Activated naive CD4-positive, alpha-beta T cell treated with anti-CD3 and anti-CD28 coated beads, Interleukin-2, amount 10 ng/mL, durations not matched to agents 7 days and 5 days (primary cell): ENCODE measurements at places on chromosomes 6 and 20.

DNA sequence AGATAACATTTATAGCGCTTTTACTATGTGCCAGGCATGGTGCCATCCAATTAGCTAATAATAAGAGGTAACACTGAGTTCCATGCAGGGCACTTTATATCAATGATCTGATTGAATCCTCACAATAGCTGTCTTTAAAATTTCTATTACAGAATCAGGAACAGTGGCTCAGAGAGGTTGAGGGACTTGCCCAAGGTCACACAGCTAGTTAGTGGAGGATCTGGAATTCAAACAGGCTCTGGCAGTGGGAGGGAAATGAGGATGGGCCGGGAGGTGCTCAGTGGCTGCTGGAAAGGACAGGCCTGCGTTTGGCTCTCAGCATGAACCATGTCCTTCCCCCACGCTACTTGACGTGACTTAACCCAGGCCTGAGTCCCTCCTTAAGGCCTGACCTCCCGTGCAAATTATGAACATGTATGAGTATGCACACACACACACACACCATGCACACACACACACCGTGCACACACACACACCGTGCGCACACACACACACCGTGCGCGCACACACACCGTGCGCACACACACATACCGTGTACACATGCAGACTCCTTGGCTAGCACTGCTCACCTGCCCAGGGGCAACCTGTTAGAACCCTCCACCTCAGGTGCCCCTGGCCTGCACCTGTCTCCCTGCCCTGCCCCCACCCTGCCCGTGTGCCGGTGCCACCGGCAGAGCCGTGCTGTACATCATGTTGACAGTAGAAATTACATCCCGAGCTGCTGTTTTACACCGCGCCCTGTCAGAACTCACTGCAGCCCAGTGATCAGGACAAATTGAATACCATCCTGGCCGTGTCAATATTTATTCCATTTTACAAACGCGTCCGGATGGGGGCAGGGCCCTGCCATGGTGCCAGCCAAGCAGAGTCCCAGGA, 43.7 kb downstream of the CDH22 start:
- H3K4me3 ChIP-seq: no peak overlapping the region
- no peak for DNase-seq
- no peaks in the 10 kb centered on the region for H3K36me3 ChIP-seq
- peaks cover 30% of the 10 kb centered on the region for H3K27me3 ChIP-seq
- no peak overlapping the region for H3K27ac ChIP-seq

GRCh38 chr6:168192195-168192900, 113.3 kb upstream of the FRMD1 start:
- H3K36me3 ChIP-seq: no peaks in the 10 kb centered on the region
- H3K4me3 ChIP-seq: no peak overlapping the region
- no peak overlapping the region for H3K27ac ChIP-seq
- H3K4me1 ChIP-seq: no peaks in the 10 kb centered on the region

GRCh38 chr6:49499623-49500022, at the start of gene GLYATL3:
GLYATL3 (plus strand) TSS chr6:49499923; CDS start chr6:49511991, 12,068 bp downstream.
- H3K27me3 ChIP-seq: no peaks in the 10 kb centered on the region
- H3K4me1 ChIP-seq: no peaks in the 10 kb centered on the region
- DNase-seq: no peak
- no peak within 1 kb of the TSS for H3K27ac ChIP-seq
- no peaks in the 10 kb centered on the region for H3K36me3 ChIP-seq
- no peak within 1 kb of the TSS for H3K4me3 ChIP-seq

GRCh38 chr6:24031496-24031895, 94.5 kb upstream of the NRSN1 start:
- H3K27me3 ChIP-seq: no peaks in the 10 kb centered on the region
- no peaks in the 10 kb centered on the region for H3K36me3 ChIP-seq
- no peaks in the 10 kb centered on the region for H3K4me1 ChIP-seq
- no peak for DNase-seq
- no peak overlapping the region for H3K27ac ChIP-seq

- H3K36me3 ChIP-seq: no peaks in the 10 kb centered on the region
- H3K4me3 ChIP-seq: no peak overlapping the region
- peaks cover 10% of the 10 kb centered on the region for H3K27me3 ChIP-seq
- H3K4me1 ChIP-seq: no peaks in the 10 kb centered on the region
- DNase-seq: no peak
These were observed 18.6 kb upstream of the SPO11 start for GRCh38 chr20:57310821-57311514.

- H3K36me3 ChIP-seq: no peaks in the 10 kb centered on the region
- DNase-seq: no peak
- H3K4me3 ChIP-seq: no peak overlapping the region
These were observed 159.2 kb downstream of the PLCB4 start for GRCh38 chr20:9227896-9228615.

DNA sequence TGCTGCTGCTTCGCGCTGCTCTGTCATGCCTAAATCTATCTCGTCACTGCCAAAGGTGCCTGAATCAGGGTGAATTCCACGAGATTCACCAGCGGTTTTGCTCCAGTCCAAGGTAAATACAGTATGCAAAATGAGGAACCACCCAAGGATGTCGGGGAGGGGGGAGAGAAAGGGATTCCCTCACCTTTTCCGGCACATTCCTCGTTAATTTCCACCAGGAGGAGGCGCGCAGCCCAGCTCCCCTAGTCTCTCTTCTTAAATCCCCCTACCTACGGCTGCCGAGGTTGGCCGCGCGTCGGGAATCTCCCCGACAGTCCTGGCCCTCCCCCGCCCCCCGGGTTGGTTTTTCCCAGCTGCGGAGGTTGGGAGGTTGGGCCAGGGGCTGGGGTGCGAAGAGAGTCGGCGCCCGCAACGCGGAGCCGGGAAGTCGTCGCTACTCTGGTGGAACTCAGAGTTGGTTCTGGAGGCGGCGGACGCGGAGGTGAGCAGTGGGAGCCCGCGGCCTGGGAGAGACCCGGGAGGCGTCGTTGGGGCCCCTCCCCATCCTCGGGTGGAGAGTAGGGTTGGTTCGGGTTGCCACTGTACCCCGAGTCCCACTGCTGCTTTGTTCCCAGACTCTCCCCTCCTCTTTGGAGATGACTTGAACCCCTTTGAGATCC, at the start of gene TPBG:
TSS of gene TPBG (plus strand) at position 390 of the 659 bp plus-strand sequence. CDS start 1,145 bp downstream, outside the sequence.
- DNase-seq: peak; percentile 21
- no peak within 1 kb of the TSS for H3K27ac ChIP-seq
- no peaks in the 10 kb centered on the region for H3K36me3 ChIP-seq
- peaks cover 20% of the 10 kb centered on the region for H3K4me1 ChIP-seq
- peak within 1 kb of the TSS; percentile 61 for H3K4me3 ChIP-seq

- no peaks in the 10 kb centered on the region for H3K27me3 ChIP-seq
- DNase-seq: no peak
- H3K4me1 ChIP-seq: peaks cover 35% of the 10 kb centered on the region
- peaks cover 14% of the 10 kb centered on the region for H3K36me3 ChIP-seq
- H3K4me3 ChIP-seq: peak overlapping the region; percentile 98
- peak overlapping the region; percentile 93 for H3K27ac ChIP-seq
These were observed 634 bp downstream of the HSF2 start for GRCh38 chr6:122400121-122400450.

- no peaks in the 10 kb centered on the region for H3K36me3 ChIP-seq
- H3K27ac ChIP-seq: no peak overlapping the region
- no peak for DNase-seq
- no peak overlapping the region for H3K4me3 ChIP-seq
- H3K27me3 ChIP-seq: peaks cover 27% of the 10 kb centered on the region
- peaks cover 12% of the 10 kb centered on the region for H3K4me1 ChIP-seq
These were observed 6.0 kb upstream of the AGPAT4 start for GRCh38 chr6:161279677-161280415.

- no peak for DNase-seq
- no peak overlapping the region for H3K4me3 ChIP-seq
- no peak overlapping the region for H3K27ac ChIP-seq
- H3K4me1 ChIP-seq: no peaks in the 10 kb centered on the region
- H3K27me3 ChIP-seq: no peaks in the 10 kb centered on the region
These were observed 535.3 kb upstream of the HS3ST5 start for GRCh38 chr6:114878091-114878490.

DNA sequence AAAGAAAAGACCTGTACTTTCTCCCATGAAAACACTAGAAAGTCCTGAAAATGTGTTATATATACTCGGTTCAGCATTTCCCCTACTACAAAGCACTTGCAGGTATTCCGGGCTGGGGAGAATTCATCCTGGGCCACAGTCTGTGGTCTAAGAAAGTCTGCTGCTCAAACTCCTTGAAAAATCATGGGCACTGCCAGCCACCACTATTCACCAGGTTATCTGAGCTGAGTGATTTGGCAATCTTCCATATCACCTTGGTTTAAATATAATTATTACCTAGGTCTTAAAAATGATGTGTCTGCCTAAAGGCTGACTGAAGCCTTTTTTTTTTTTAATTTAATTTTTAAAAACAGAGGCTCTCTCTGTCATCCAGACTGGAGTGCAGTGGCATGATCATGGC, 11.3 kb downstream of the FKBP5 start:
- peaks cover 39% of the 10 kb centered on the region for H3K36me3 ChIP-seq
- peaks cover 80% of the 10 kb centered on the region for H3K4me1 ChIP-seq
- no peak for DNase-seq
- no peaks in the 10 kb centered on the region for H3K27me3 ChIP-seq
- H3K27ac ChIP-seq: no peak overlapping the region

- H3K4me3 ChIP-seq: no peak overlapping the region
- peaks cover 13% of the 10 kb centered on the region for H3K27me3 ChIP-seq
- H3K36me3 ChIP-seq: no peaks in the 10 kb centered on the region
- DNase-seq: no peak
These were observed 5.5 kb downstream of the FOXS1 start for GRCh38 chr20:31839782-31840487.

GRCh38 chr20:49445176-49445575, 37.3 kb downstream of the KCNB1 start:
- H3K27ac ChIP-seq: no peak overlapping the region
- DNase-seq: no peak
- H3K4me1 ChIP-seq: no peaks in the 10 kb centered on the region
- H3K4me3 ChIP-seq: no peak overlapping the region
- H3K27me3 ChIP-seq: peaks cover 46% of the 10 kb centered on the region

- H3K27me3 ChIP-seq: no peaks in the 10 kb centered on the region
- no peak overlapping the region for H3K4me3 ChIP-seq
- H3K4me1 ChIP-seq: peaks cover 2% of the 10 kb centered on the region
- H3K36me3 ChIP-seq: peaks cover 48% of the 10 kb centered on the region
- H3K27ac ChIP-seq: no peak overlapping the region
These were observed 87.3 kb downstream of the FAM120B start for GRCh38 chr6:170393807-170394399.

- no peak overlapping the region for H3K4me3 ChIP-seq
- peaks cover 9% of the 10 kb centered on the region for H3K27me3 ChIP-seq
- no peak overlapping the region for H3K27ac ChIP-seq
- no peak for DNase-seq
- H3K4me1 ChIP-seq: no peaks in the 10 kb centered on the region
These were observed 86.3 kb upstream of the CARMIL1 start for GRCh38 chr6:25192590-25193459.

DNA sequence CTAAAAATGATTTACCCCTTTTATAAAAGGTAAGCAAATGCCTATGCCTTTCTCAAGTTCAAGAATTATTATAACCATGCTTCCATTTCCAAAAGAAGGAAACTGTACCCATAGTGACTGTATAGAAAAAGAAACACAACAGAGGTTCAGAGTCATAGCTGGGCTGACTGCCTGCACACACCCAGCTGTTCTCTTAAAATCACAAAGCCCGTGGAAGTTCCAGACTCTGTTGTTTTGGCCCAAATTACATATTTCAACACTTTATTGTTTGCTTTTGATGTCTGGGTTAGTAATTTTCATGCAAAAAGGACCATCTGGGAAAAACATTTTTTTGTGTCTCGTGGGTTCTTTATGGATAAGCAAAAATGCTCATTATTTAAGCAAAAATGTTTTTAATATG, 99.2 kb downstream of the LCA5 start:
- H3K36me3 ChIP-seq: no peaks in the 10 kb centered on the region
- H3K27me3 ChIP-seq: no peaks in the 10 kb centered on the region
- no peaks in the 10 kb centered on the region for H3K4me1 ChIP-seq
- no peak overlapping the region for H3K27ac ChIP-seq

DNA sequence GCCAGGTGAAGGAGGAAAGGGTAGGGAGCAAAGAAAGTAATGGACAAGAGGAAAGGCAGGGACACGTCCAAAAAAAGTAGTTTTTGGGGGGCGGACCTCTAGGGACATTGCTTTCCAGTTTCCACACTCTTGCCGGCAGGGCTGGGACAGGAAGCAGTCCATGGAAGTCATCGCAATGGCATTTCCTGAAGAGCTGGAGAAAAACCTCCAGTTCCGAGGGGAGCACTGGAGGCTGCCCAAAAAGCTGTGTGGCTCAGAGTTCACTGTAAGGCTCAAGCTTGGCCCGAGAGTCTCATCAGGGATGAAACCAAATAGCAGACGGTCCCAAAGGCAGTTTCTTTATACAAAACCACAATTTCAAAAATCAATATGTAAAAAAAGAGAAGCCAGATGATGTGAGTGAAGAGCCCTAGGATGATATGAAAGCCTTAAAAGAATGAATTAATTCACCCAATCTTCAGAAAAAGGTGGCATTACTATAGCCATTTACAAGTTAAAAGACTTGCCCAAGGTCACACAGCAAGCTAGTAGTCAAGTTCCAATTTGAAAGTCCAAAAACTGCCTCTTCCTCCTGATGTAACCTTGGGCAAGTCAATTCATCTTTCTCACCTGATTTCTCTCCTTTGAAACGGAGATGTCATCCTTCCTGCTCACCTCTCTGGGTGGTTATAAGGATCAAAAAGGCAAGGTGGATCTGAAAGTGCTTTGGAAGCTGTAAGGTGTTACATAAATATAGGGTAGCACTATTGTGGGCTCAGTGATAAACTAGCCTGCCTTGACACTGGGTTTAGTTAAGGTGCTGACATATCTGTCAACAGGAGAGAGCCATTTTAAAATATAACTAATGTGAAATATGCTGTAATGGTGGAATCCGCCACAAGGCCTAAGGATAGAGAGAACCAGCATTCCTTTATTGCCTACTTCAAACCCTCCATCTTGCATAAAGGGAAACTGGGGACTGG, 9.1 kb downstream of the BCL2L1 start:
- H3K27ac ChIP-seq: no peak overlapping the region
- H3K4me3 ChIP-seq: no peak overlapping the region
- no peaks in the 10 kb centered on the region for H3K27me3 ChIP-seq
- peaks cover 87% of the 10 kb centered on the region for H3K4me1 ChIP-seq

GRCh38 chr6:36104836-36105235, 25.5 kb upstream of the MAPK13 start:
- H3K4me1 ChIP-seq: peaks cover 36% of the 10 kb centered on the region
- peaks cover 58% of the 10 kb centered on the region for H3K36me3 ChIP-seq
- no peak overlapping the region for H3K27ac ChIP-seq
- no peak overlapping the region for H3K4me3 ChIP-seq
- no peaks in the 10 kb centered on the region for H3K27me3 ChIP-seq

DNA sequence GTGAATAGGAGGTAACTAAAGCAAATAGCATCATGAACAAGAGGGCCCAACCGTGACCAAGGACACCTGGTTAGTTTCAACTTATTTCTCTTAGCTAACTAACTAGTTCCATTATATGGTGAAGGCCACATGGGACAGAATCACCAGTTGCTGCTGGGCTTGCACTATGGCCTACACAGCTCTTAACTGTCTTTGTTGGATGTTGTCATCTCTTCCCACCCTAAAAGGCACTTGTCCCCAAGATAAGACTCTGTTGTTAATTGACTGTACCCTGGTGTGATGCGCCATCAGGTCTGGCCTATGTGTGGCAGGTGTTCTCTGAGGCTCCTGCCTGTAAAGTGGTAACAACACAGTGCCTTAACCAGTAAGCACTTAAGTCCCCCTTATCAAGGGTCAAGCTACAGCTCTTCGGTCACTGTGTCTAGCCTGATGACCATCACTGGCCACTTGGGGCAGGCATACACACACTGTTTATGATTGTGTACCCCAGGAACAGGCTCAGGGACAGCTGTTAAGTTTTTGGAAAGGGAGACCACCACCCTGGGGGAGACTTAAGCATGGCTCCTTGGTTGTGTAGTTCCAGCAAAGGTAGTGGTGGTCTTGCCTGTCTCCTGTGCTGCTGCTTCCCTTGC, 51.2 kb downstream of the CHD6 start:
- peaks cover 6% of the 10 kb centered on the region for H3K36me3 ChIP-seq
- no peak overlapping the region for H3K4me3 ChIP-seq
- H3K27me3 ChIP-seq: no peaks in the 10 kb centered on the region
- H3K4me1 ChIP-seq: no peaks in the 10 kb centered on the region
